SK-N-SH treated with all-trans-retinoic acid at 6 μM for 48 hours (cell line): ENCODE measurements at places on chromosomes 11 and 22.
A peak's percentile ranks its signal among the peaks of the same experiment; 100 is the strongest.

- ATAC-seq: no peak
Observed at GRCh38 chr11:97109078-97109477, 719.3 kb downstream of the JRKL start.

GRCh38 chr11:70292166-70292565 is 21.7 kb downstream of the PPFIA1 start:
- ATAC-seq: no peak

GRCh38 chr22:27714068-27714467 is 87.5 kb downstream of the MN1 start:
- no peak for ATAC-seq

- ATAC-seq: no peak
Observed at GRCh38 chr11:10488121-10488933, 33.3 kb downstream of the AMPD3 start.

GRCh38 chr11:122102426-122102825 is 13.6 kb downstream of the BLID start:
- ATAC-seq: peak; percentile 4

- ATAC-seq: peak; percentile 33
Observed at GRCh38 chr11:33016654-33017053, 976 bp downstream of the DEPDC7 start.

GRCh38 chr11:33891714-33892327 is at the start of gene LMO2:
Gene LMO2, minus strand, starts transcription at chr11:33892076. Its CDS starts 22,360 bp downstream, at chr11:33869716.
- no peak for ATAC-seq

GRCh38 chr11:102292933-102293332 is 24.4 kb upstream of the BIRC3 start:
- no peak for ATAC-seq

DNA sequence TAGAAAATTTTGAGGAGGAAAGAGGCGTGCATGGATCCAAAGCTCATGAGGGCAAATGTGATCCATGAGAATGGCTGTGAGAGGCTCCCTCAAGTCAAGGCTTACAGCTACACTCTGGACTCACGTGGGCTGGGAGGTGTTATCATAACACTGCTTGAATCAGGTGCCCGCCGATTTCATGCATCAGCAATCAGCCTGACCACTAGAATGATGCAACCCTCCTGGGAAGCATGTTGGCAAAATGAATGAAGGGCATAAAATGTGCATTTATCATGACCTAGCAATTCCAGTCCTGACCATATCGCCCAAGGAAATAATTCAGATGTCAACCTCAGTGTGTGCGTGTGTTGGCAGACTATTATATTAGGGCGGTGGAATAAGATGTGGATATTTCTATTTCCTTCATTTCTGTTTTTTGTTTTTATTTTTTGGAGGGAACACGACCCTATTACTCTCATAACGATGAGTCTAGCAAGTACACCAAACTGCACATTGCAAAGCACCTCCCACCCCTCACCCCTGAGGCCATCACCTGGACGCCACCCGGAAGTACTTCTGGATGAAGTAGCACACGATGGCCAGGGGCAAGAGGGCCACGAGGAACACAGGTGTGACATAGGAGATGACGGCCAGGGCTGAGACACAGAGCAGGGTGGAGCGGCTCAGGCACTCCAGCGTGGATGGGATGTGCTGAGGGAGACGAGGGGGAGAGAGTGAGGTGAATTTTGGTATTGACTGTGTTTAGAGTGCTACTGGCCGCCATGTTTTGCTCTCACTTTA is 15.7 kb upstream of the KCNJ11 start:
- ATAC-seq: no peak

DNA sequence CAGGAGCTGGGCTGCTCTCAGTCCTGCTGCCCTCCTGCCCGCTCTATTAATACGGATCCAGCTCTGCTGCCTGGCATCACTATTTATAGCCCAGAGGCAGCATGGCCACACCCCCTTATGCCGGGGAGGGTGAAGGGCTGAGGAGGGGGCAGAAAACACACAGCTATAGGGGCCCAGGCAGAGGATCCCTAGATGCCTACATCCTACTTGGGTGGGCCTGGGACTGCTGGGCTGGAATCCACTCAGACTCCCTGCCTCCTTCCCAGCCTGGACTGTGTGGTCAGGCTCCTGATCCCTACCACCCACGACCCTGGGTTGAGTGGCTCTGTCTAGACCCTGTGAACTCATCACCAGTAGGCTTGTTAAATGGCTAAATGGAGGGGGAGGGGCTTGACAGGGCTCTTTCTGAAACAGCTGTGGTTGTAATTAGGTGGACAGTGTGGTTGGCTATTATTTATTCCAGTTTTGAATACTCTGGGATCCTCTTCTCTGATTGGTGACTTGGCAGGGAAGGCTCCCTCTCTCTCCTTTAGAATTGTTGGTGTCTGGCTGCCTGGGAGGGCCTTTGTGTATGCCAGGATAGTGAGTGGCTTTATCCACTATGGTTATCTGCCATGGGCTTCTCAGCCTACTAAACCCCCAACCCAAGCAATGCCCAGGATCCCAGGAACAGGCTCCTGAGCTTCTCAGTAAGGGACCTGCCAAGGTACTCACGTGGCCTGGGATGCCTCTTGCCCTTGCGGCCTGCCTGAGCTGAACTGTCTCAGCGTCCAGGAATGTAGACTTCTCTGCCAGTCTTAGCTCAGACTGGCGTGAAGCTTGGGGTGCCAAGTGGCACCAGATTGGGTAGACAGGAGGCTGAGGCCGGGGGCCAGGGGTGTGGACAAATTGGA is 15.2 kb downstream of the PHLDB1 start:
- ATAC-seq: peak; percentile 61

GRCh38 chr11:93694109-93694508 is 32.6 kb downstream of the CEP295 start:
- ATAC-seq: peak; percentile 71

- ATAC-seq: no peak
Observed at GRCh38 chr11:116519499-116519898, 253.3 kb downstream of the BUD13 start.

GRCh38 chr11:20417771-20418170 is 30.3 kb downstream of the PRMT3 start:
- no peak for ATAC-seq

DNA sequence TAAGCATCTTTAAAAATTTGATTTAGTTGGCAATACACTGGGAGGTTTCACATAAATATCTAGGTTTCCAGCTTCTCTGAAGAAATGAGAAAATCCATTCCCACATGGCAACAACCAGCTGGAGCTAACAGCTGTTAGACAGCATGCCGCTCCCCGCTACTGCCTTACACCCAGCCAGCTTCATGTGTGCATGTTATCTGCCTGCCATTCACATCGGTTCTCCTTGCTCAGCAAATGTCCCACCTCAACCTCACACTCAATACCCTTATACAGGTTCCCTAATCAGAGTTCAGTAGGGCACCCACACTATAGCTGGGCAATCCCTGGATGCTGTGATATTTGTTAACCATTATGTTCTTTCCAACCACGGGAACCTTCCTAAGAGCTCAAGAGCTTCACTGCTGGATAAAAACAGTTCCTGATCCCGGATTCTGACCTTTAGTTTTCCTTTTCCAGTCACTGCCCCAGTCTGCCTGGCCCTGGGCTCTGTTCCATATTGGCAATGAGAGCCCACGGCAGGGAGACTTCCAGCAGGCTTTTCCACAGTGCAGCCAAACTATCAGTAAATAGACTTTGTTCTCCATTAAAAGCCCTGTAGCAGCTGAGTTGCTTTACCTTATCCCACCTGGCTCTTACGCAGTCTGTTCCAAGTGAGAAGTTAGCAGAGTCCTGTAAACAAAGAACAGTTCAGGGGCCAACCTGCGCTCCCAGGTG is 8.6 kb downstream of the RPUSD4 start:
- no peak for ATAC-seq

DNA sequence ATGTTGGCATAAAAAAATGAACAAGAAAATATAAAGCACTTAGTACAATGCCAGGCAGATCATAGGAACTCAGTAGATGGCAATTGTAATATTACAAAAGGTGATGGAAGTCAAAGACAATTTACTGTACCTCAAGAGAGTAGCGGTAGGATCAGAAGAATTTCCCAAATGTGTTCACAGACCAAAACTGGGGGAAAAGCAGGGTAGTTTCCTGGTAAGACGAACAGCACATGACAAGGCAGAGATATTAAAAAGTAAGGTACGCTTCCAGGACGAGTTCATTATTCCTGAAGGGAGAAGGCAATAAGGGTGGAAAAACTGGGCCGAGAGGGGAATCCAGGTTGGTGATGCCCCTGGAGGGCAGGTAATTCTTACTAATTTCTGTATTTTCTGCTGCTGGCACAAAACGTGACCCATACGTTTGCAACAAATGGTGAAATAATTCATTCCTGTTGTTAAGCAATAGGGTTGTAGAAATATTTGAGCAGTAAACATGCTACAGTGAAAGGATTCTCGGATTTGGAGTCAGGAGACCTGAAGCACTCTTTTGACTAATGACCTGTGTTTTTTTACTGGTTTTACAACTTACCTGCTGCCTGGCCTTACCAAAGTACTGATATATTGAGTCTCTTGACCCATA is 786 bp upstream of the ANKRD42 start:
- no peak for ATAC-seq

- no peak for ATAC-seq
Observed at GRCh38 chr11:61780581-61781162, 11.7 kb downstream of the TMEM258 start.

- ATAC-seq: no peak
Observed at GRCh38 chr11:130533871-130534270, 85.4 kb downstream of the ADAMTS15 start.

DNA sequence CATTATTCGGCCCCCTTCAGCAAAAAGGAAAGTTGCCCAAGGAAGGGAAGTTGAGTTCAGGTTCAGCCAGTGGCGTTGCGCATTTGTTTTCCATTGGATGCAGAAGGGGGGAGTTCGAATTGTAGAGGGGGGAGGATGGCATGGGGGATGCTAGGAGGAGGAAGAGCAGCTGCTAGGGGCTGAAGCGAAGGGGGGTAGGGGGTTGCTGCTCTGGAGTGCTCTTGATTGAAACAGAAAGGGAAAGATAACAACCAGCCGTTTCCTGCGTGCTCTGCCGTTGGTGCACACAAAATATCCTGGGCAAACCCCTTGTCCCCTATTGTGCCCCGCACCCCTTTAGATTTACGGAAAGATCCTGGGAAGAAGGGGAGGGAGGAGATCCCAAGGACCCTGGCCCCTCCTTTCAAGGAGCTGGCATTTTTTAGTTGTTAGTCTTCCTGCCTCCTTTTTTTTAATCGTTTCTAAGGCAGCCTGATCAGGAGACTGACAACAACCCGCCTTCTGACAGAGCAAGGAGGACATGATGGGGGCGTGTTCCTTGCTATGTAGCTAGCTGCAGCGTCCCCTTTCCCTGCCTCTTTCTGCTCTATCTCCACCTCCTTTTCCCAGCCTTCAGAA is 2.1 kb downstream of the KMT2A start:
- ATAC-seq: peak; percentile 74

GRCh38 chr11:575313-575995 is 816 bp upstream of the PHRF1 start:
- peak; percentile 56 for ATAC-seq

DNA sequence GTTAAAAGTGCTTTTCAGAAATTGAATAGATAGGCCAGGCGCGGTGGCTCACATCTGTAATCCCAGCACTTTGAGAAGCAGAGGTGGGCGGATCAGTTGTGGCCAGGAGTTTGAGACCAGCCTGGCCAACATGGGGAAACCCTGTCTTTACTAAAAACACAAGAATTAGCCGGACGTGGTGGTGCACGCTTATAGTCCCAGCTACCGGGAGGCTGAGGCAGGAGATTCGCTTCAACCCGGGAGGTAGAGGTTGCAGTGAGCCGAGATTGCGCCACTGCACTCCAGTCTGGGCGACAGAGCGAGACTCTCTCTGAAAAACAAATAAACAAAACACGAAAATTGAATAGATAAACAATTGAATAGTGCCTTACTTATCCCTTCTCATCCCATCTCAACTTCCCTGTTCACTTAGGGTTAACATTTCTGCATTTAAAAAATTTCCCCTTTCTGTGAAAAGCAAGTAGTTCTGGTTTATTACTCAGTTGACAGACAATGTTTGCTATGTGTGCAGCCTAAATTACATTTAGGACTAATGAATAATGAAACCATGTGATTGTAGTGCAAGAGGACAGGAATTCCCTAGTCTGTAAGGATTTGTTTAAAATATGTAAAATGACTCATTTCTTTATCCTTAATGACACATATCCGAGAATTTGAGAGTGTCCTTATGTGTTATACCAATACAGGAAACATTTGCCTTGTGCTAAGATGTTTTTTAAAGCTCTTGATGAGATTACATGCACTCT is 6.0 kb downstream of the RNF169 start:
- ATAC-seq: peak; percentile 89
